Stimulated activated CD8-positive, alpha-beta memory T cell treated with anti-CD3 and anti-CD28 coated beads, Interleukin-7, amount 100 ng/mL, for 4 hours (primary cell): ENCODE measurements at places on chromosomes 1 and 21.

GRCh38 chr1:167695147-167695546 lies 26.6 kb upstream of the MPZL1 start:
- DNase-seq: no peak

DNA sequence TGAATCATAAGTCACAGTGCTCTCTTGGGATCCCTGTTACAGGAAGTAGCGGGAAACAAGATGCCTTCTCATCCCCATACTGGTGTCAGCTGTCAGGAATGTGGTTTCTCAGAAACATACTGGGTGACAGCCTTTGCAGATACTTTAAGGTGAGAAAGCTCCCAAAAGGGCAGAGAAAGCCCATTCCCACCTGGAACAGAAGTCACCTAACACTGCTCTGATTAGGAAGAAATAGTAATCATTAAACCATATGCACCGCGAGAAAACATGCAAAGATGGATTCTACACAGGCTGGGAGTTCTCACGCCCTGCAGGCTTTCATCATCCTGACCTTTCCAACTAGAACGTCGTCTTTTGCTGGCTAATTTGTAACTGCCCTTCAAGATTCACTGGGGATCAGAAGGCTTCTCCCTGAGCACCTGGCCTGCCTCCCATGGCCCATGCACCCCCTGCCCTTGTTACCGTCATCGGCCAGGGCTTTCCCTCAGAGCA lies 46.2 kb upstream of the SLC44A3 start:
- DNase-seq: no peak

GRCh38 chr1:209876078-209876800 lies 48.5 kb downstream of the UTP25 start:
- DNase-seq: no peak

GRCh38 chr1:120133228-120133927 lies 42.9 kb downstream of the SEC22B start:
- no peak for DNase-seq

DNA sequence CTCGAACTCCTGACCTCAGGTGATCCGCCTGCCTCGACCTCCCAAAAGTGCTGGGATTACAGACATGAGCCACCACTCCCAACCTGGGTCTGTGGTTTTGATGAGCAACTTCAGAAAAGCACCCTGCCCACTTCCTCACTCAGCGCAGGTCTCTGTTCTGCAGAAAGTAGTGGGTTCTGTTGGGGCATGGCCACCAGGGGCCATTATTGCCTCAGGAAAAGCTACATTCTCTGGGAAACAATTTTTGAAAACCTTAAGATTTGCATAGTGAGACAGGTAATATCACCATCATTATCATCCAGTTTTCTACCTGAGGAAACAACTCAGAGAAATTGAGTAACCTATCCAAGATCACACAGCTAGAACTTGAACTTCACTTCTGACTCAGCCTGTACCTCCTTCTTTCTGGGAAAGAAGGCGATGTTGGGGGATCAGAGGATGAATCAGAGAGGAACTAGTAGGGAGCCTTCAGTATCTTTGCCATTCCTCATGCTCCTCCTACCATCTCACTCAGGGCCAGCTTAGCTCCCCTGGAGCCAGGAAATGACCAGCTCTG lies 7.1 kb upstream of the NES start:
- DNase-seq: no peak

- DNase-seq: no peak
Measured at GRCh38 chr1:182723200-182723599, 38.8 kb upstream of the RGS8 start.

DNA sequence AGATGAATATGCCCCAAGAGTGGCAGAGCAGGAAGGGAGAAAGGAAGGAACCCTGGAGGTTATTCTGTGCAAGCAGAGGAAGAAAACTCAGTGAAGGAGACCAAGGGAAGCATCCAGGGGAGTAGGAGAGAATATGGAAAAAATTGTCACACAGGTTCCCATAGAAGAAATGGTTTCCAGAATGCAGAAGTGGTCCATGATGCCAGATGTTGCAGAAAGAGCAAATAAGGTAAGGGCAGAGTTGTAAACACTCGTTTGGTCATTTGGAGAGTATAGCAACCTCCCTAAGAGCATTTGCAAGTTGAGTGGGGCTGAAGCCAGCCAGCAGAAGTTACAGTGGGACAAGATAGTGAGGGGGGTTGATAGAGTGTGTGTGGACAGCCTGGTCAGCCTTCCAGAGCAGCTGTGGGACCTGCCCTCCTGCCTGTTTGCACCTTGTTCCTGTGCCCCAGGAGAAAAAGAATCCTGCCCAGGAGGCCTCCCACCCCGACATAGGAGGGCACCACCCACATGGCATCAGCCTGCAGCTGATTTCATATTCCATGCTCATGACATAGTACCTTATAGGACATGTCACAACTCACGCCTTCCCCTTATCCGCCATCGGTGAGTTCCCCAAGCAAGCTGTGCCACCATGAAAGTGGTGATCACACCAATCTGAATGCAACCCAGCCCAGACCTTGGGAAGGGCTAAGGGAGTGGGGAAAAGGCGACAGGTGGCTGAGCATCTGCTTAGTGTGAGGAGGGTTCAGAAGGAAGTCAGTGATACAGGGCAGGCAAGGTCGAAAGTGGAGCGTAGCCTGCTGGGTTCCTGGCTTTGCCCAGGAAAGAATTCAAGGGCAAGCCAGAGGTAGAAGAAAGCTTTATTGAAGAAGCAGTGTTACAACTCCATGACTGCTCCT lies 8.2 kb upstream of the NEK2 start:
- no peak for DNase-seq

DNA sequence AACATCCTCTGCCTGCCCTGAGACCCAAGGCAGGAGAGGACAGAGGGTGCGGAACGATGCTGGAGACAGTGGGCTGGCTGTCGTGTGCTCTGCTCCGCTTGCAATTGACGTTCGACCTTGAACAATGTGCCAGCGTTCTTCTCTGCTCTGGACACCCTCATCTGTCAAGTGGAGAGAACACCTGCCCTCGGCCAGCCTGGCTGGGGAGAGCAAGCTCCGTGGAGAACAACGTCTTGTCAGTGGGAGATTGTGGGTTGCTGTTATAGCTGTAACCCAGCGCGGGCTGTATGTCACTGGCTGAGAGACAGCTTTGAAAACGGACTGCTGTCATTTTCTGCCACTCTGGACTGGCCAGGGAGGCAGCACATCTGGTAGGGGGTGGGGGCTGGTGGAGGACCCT lies 14.7 kb downstream of the KIAA1614 start:
- DNase-seq: no peak

GRCh38 chr21:21751286-21751685 lies 753.1 kb downstream of the NCAM2 start:
- DNase-seq: no peak

- no peak for DNase-seq
Measured at GRCh38 chr21:15159382-15160020, 94.7 kb upstream of the NRIP1 start.

DNA sequence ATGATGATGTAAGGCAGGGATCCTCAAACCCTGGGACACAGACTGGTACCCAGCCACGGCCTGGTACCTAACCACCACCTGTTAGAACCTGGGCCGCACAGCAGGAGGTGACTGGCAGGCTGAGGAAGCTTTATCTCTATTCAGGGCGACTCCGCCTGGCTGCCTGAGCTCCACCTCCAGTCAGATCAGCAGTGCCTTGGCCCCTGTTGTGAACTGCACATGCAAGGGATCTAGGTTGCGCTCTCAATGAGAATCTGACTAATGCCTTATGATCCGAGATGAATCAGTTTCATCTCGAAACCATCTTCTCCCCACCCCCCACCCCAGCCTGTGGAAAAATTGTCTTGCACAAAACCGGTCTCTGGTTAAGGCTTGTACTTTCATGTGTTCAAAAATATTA lies 4.2 kb downstream of the RNPC3 start:
- DNase-seq: no peak

DNA sequence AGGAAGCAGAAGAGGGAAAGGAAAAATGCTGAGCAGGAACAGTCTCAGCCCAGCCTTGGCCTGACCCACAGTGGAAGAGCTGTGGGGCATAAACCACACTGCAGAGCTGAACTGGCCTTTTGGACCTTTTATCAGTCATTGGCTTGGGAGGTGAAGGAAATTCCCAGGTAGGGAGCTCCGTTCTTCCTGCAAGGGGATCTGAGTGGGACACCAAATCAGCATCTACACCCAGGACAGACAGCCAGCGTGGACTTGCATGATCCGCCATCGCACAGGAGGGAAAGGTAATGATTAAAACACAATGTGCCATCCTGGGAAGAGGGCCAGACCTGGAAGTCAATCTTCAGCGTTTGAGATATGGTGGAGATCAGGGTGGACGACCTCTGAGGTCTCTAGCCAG lies 1.2 kb upstream of the MTFR1L start:
- no peak for DNase-seq

DNA sequence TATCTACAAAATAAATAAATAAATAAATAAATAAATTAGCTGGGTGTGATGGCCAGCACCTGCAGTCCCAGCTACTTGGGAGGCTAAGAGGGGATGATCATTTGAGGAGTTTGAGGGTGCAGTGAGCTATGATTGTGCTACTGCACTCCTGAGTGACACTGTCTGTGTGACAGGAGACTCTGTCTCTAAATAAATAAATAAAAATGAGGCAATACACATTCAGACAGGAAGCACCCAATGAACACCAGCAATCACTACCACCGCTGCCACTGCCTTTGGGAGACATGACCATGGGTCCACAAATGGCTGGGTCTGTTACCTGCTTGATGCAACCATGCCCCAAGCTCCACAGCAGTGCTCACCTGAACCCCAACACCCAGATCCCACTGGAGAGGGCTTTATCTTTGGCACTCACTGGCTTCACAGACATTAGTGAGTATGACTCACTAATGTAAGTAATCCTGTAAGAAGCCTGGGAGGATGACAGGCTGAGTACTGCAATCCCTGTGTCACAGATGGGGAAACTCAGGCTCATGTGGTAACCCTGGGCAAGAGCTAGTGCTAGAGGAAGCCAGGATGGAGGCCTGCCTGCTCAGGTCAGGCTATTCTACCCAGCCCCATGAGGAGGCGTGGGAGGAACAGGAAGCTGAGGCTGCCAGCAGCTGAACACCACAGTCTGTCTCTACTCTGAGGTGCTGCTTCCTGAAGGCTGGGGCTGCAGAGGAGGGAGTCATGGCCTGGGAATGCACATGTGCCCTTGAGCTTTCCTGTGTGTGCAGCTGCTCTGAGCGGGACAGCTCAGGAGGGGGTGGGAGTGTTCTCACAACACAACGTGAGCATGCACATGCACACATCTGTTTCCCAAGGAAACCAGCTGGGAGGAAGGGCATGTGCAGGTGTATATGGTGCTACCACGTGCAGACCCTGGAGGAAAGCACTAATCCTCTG lies 43.0 kb downstream of the SLC9A1 start:
- peak; percentile 62 for DNase-seq

- DNase-seq: no peak
Measured at GRCh38 chr21:46078322-46078977, 19.5 kb upstream of the COL6A2 start.

- DNase-seq: no peak
Measured at GRCh38 chr1:36608272-36608671, 125.6 kb upstream of the CSF3R start.

DNA sequence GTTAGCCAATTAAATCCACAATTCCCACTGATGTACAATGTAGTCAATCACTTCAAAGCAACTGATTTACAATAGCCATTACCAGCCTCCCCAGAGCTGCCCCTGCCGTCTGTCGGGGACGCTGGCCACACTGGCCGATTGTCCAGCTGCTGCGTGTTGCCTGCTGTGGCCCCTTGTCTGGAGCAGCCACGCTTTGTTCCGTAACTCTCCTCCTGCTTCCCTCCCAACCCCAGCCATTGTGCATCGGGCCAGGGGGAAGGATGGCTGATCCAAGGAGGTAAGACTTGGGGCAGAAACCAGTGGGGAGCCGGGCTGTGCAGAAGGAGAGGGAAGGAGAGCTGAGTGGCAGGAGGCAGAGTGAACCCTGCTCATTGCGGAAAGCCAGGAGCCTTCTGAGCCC lies 83.6 kb upstream of the LYST start:
- DNase-seq: no peak

GRCh38 chr1:8345621-8346415 lies 27.9 kb downstream of the SLC45A1 start:
- DNase-seq: no peak

DNA sequence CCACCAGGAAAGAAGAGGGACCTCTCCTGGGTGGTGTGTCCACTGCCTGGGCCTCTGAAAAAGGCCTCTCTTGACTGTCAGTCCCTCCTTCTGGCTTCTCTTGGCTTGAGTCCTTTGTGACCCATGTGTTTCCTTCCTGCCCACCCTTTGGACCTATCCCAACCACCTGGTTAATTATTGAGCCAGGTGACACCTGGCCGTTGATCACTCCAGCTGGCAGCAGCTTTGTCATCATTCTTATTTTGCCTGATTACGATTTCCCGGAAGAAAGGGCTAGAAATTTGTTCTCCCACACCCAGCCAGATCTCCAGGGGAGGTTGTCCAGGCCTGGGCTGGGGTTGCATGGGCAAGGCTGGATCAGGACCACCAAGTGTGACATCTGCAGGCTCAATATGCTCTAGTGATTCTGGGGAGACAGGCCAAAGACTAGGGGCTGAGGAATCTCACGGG lies 24.8 kb downstream of the CSF1 start:
- DNase-seq: no peak
